ENCODE measurements at places on chromosomes 5 and 9.

- no peak for DNase-seq
Observed at GRCh38 chr5:179607160-179607931, 16.1 kb downstream of the HNRNPH1 start.

DNA sequence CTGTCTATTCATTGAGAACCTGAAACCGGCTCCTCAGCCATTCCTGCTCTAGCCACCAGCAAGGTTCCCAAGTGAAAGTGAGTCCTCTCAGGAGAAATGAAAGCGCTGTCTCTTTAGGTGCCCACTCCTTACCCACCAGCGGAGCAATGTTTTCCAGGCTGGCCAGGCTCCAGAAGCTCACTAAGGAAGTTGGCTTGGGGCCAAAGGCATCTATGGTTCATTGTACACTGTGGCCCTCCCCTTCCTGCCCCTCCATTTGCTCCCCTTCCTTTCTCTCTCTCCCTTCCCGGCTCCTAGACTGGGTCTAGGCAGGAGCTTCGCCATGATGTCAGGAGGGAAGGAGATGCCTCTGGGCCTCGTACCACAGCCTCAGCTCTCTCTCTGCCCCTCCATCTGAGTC is 1.1 kb upstream of the GABRP start:
- no peak for DNase-seq

DNA sequence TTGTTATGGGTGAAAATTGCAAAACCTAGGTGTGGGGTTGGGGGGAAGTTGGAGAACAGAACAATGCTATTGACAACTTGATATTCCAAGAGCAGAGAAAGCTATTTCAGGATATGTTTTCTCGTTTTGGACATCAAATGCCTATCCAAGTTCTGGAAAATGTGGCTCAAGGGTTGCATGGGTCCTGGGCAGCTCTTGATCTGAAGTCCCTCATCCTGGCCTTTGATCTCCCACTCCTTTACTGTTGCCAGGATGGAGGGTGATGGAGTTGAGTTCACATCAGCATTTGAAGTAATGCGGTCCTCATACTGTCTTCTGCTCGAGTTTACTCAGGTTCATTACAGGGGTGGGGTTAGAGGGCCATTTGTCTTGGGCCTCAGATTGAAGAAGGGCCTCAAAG is 76.9 kb upstream of the RPS23 start:
- DNase-seq: no peak

- DNase-seq: no peak
Observed at GRCh38 chr9:38284588-38285051, 107.9 kb upstream of the ALDH1B1 start.

GRCh38 chr5:31096238-31096865 is 97.1 kb upstream of the CDH6 start:
- peak; percentile 22 for DNase-seq

DNA sequence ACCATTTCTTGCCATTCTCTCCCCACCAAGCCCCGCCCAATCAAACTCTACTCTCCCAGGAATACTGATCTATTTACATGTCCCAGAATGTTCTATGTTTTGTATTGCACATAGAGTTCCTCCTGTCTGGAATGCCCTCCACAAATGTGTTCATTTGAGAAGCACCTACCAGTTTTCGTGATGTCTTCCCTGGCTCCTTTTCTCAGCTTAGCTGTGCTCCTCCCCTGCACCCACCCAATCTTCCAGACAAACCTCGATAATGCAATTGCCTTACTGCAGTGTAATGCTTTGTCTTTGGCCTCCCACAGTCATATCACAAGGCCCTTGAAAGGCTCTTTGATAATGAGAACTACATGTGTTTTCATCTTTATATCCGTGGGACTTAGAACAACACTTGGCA is 214.5 kb upstream of the ANKRD55 start:
- peak; percentile 51 for DNase-seq

DNA sequence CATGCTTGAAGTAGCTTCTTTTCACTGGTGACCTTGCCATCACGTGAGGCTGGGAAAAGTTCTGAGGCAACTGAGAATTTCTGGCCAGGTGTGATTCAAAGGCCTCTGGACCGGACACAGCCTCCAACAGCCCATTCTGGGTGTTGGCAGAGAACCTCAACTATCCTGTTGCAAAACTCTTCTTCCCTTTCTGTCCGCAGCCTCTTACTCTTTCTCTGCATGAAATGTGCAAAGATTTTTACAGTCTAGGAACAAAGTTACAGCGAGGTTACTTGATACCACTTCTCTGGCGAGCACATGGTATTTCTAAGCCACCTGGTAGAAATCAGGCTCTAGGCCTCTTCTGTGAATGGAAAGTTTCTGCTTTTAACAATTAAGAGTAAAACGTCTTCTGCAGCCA is 79.2 kb downstream of the FREM1 start:
- no peak for DNase-seq

DNA sequence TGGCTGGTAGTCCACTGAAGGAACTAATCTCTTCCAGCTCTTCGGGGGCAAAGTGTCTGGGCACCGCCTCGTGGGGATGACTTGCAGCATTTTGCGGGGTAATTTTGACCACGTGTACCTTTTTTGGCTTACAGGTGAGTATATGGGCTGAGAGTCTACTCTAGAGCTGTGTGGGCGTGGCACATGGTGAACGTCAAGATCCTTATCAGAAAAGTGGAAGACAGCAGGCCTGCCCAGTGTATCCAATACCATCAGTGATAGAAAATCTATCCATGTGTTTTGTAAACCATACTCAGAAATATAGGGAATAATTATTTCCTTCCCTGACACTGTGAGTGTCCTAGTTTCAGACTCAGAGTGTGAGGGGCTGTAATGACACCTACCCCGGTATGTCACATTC is 148.5 kb downstream of the SLIT3 start:
- no peak for DNase-seq

- peak; percentile 97 for DNase-seq
Observed at GRCh38 chr9:136552117-136552703, 6.4 kb upstream of the NOTCH1 start.

- DNase-seq: peak; percentile 68
Observed at GRCh38 chr9:36129139-36129538, 7.4 kb upstream of the GLIPR2 start.

DNA sequence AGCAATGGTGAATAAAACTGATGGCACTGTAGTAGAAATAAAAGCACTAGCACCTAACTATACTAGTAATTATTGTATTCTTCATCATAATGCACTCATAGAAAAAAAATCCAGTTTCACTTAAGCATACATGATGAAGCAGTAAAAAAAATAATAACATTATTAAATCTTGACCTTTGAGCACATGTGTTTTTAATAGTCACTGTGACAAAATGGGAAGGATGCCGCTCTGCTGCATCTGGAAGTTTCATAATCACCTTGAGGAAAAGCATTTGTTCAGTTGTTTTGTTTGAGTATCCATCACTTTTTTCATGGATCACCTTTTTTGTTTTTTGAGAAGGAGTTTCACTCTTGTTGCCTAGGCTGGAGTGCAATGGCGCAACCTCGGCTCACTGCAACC is 13.2 kb downstream of the OR2K2 start:
- no peak for DNase-seq

GRCh38 chr9:76423216-76424177 is 29.3 kb upstream of the RFK start:
- no peak for DNase-seq

- no peak for DNase-seq
Observed at GRCh38 chr5:12141496-12141895, 237.2 kb upstream of the CTNND2 start.

- DNase-seq: peak; percentile 25
Observed at GRCh38 chr9:98009936-98010335, 26.8 kb downstream of the ANP32B start.

- peak; percentile 91 for DNase-seq
Observed at GRCh38 chr5:107487056-107487542, 183.6 kb downstream of the EFNA5 start.

- DNase-seq: no peak
Observed at GRCh38 chr9:78612091-78612490, 315.2 kb downstream of the PSAT1 start.

DNA sequence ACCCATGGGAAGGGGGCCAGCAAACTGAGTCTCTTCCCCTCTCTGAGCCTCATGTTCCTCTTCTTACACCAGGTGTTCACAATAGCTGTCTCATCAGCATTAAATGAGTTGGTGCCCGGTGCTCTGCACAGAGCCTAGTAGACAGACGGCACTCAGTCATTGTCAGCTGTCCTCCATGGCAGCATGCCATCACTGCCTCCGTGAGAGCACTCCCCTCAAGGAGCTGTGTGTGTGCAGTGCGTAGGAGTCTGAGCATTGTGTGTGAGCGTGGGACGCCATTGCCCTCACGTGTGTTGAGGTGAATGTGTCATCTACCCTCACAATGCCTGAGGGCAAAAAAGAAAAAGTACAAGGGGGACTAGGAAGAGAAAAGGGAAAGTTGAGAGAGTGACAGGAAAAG is 536.5 kb downstream of the CDK5RAP2 start:
- no peak for DNase-seq

GRCh38 chr5:174100490-174100889 is 55.0 kb downstream of the NSG2 start:
- DNase-seq: no peak

DNA sequence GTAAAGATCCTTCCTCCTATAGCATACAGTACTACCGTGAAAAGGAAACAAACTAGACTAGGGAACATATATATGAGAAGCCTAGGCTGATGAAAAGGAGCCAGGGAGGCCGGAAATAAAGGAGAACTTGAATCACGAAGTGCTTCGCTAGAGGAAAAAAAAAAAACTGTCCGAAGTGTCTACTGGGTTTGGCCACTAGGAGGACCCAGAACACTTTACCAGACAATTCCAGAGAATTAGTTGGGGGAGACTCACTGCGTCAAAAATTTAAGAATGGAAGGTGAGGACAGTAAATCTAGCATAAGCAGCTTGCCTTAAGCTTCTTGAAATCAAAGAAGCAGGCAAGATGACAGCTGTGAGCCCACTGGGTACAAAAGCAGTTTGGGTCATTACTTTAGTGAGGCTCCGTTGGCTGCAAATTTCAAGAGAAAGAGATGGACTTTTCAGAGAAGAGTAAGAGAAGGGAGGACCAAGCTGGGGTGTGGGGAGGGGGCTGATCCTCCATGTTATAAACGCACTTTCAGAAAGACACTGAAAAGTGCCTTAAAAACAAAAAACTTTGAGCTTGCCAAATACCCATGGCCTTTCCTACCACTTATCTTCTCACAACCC is 47.4 kb downstream of the P4HA2 start:
- peak; percentile 67 for DNase-seq

DNA sequence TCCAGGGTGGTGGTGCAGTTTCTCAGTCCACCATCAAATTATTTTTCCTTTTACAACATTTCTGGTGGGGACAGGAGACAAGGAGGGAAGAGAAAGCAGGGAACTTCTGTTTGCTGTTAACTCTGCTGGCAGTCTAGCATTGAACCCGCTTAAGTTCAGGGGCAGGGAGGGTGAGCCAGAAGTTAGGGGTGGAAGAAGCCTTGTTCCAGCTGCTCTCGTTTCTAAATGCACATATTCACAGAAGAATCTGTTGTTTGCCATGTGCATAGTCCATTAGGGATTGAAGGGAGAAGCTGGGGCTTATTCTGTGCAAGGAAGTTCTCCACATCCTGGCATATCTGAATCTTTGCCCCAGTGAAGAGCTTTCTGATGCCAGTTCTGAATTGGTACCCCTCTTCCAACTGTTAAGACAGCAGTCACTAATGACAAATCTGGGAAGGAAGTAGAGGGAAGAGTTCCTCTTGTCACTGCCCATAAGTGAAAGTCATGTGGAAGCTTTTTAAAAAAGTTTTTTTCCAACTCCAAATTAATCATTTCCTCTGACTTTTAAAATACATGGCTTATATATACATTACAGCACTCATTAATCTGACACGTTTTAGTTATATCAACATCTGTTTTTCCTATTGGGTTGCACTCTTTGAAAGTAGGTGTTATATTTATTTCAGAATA is 32.6 kb upstream of the ACOT12 start:
- no peak for DNase-seq

- DNase-seq: no peak
Observed at GRCh38 chr9:137873408-137873807, 4.2 kb upstream of the CACNA1B start.

DNA sequence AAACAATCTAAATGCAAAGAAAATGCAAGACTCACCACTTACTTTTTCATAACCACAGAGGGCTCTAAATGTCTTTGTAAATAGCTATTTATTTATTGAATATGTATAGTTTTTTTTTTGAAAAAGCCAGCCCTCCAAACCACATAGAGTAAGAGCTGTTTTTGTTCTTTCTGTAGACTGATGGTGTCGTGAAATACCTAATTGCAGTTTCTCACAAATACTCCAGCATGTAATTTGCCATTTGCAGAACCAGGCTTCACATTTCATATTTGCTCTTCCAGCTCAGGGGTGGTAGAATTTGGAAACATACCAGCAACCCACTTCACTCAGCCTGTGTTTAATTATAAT is 159.8 kb downstream of the TMC1 start:
- no peak for DNase-seq

- peak; percentile 75 for DNase-seq
Observed at GRCh38 chr9:137742698-137743097, 123.9 kb downstream of the EHMT1 start.

Data from amniotic epithelial cell (primary cell).